ENCODE measurements at places on chromosomes 7 and 10.

- no peak for DNase-seq
Observed at GRCh38 chr10:125023862-125024496, 82.1 kb downstream of the ZRANB1 start.

DNA sequence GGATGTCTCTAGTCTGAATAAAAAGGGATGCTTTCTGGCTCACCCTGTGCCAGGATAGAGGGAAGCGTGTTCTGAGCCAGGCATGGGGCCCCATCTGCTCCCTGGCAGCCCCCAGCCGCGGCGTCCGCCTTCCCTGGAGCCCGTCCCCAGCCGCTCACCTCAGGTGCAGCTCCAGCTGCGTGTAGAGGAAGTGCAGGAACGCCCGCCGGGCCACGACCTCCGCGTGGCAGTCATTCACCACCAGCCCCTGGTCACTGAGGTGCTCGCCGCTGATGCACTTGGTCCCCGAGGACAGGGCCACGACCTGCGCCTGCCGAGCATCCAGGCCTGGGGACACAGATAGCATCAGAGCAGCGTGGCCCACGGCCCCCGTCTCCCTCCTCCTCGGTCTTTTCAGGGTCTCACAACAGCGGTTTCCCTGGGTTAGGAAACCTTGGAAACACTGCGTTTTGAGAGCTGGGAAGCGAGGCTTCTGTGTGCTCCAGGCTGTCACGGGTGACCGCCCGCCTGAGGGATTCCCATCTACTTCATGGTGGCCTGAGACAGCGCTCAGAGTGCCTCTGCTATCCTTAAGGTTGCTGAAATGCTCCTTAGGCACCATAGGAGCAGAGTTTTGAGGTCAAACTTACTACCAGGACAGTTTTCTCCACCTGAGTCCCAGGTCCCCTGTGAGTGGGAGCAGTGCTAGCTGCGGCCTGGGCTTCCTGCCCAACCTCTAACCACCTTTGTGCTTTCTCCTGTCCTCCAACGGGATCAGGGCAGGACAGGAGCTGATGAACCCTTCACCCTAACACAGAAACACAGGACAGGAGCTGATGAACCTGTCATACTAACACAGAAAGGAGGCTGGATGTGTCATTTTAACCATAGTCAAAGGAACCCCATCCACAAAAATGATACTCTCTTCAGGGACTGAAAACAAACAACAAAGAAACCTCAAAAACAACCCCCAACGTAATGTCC, 186.1 kb downstream of the WDR37 start:
- no peak for DNase-seq

DNA sequence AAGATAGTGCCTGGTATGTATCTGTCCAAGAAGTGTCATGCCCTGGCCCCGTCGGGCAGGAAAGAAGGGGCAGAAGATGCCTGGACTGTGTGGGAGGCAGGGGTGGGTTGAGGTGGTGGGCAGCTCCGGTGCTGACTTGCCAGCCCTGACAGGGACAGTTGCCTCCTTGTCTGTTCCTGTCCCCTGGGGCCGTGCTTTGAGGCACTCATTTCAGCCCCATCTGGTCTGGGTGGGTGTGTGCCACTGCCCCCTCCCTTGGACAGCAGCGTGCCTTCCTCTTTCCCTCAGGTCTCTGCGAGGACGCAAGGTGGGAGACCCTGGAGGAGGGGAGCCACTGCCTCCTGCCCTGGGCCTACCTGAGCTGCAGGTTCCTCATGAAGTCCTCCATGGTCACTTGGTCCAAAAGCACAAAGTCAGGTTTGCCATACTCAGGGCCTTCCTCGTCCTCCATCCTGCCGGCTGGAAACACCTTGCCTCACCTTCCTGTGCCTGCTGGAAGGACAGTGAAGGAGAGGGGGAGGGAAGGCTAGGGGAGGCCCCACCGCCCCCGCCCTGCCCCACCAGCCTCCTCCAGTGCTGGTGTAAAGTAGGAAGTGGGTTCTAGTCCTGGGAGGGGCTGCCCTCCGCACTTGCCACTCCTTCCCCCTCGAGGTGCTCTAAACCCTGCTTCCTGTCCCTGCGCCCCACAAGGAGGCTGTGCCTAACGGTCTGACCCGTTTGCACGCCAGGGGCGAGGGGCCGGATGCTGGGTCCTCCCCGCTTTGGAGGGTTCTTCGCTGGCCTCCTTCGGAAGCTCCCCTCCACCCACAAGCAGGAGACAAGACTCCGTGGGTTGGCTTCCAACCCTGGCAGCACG, at the start of gene MYO1G:
TSS of gene MYO1G (minus strand) at position 505 of the 856 bp plus-strand sequence. CDS start at position 451, 54 bp downstream.
- DNase-seq: peak; percentile 63

DNA sequence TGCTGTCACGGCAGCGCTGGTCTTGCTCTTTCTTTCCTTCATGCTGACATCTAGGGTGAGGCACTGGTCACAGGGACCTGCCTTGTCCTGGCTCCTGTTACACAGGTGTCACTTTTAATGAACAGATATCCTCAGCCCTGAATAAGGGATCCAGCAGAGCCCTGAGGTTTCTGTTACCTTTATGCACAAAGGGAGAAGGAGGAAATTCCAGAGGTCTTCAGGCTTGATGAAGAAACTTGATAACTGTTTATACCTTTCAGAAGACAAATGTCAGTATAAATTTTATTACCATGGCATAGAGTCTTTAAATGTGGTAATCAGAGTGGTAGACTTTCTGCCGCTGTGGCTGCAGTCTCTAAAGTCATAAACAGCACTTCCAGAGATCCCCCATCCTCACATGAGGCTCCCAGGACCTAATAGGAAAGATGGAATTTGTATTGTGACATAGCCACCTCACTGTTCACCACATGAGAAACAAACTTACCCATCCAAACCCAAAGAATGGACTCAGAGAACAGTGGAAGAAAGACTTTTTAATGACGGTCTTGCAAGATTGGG, 2.7 kb downstream of the LRRC27 start:
- DNase-seq: no peak

DNA sequence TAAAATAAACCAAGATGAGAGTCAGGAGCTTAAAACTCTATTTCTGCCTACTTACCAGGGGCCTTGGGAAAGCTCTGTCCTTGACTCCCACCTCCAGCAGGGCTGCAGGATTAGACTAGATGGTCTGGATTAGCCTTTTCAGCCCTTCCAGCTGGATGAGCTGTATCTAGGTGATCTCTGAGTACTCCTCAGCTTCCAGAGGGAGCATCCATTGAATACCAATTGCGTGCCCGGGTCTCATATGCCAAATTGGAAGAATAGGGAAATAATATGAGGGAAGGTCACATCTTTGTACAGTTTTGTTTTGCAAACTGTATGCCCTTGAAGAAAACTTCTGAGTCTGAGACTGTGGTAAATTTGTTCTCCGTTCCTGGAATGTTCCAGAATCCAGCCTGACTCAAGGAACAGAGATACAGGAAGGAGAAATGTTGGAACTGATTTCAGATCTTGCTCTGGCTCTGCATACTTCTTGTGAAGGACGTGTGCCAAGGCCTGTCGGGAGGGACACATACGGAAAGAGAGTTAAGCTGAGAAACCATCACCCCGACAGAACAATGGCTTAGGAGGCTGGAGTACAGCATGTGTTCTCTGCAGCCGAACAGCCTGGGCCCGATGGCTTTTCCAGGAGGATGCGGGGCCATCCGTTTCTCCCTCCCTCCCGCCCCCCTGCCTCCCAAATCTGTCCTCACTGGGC, 44.9 kb downstream of the MINDY4 start:
- DNase-seq: no peak

GRCh38 chr7:26978146-26978545, 113.8 kb upstream of the SKAP2 start:
- peak; percentile 48 for DNase-seq

DNA sequence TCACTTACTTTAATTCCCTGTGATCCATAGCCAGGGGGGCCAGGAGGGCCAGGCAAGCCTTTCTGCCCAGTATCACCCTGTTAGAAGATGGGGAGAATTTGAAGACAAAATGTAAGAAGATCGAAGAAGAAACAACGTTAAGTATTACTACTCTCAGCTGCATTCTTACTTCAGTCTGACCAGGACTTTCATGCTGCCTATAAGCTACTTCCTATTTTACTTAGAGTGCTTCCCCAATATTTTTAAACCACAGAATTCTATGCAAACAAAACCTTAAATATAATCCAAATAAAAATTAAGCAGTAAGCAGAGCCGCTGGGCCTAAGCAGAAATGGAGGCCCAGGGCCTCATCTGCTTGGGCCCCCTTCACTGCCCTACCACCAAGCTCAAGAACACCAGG, 117.8 kb downstream of the COL28A1 start:
- peak; percentile 56 for DNase-seq

DNA sequence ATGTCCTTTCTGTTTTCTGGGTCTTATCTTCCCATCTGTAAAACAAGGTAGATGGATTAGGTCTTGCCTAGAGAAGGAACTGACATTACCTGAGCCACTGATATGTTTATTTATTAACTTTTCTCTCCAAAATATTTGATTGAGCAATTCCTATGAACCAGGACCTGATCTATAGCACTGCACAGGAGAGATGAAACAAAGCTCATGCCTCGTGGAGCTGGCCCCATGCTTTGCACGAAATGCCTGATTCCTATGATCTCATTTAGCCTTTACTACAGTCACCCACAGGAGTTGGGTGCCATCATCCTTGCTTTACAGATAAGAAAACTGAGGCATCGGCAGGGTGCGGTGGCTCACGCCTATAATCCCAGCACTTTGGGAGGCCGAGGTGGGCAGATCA, 48.2 kb upstream of the ZMIZ1 start:
- no peak for DNase-seq

DNA sequence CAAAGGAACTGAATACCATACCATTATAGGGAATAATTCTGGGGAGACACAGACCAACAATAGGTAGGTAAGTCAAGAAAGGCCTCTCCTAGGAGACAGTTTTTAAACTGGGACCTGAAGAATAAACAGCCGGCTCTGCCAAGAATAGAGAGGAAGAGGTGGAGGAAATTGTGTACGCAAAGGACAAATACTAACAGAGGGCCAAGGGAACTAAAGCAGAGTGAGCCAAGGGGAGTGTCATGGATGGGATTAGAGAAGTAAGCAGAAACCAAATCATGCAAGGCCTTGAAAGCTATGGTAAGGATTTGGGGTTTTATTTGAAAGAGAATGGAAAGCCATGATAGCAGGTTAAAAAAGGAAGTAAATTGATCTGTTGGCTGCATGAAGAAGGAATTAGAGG, 18.1 kb upstream of the ITGB8 start:
- DNase-seq: no peak
